Activated CD4-positive, alpha-beta T cell treated with anti-CD3 and anti-CD28 coated beads, Interleukin-2, amount 50 U/mL, for 4 hours (primary cell): ENCODE measurements at places on chromosomes 5 and 9.

GRCh38 chr5:73214306-73214705 lies 41.3 kb downstream of the TMEM174 start:
- no peak for DNase-seq

DNA sequence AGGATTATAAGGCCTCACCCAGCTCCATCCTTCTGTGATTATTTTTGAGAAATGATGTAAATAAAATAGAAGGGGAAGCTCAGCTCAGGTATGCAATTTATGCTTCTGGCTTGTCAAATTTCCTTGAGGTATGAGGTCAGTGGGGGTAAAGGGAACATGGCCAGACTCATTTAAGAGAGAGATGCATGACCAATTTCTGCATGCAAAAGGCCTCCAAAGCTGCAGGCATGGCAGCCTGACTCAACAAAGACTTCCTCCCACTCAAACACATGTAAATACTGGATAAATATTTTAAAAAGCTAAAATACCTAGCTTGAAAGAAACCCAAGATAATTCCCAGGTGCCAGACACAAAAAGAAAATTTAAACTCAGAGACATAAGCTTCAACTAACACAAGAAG lies 101.4 kb upstream of the SLC1A3 start:
- no peak for DNase-seq

GRCh38 chr5:133048993-133049725 lies 2.7 kb upstream of the HSPA4 start:
- no peak for DNase-seq

- no peak for DNase-seq
These were observed 328.2 kb downstream of the SLIT3 start for GRCh38 chr5:168972731-168973130.

DNA sequence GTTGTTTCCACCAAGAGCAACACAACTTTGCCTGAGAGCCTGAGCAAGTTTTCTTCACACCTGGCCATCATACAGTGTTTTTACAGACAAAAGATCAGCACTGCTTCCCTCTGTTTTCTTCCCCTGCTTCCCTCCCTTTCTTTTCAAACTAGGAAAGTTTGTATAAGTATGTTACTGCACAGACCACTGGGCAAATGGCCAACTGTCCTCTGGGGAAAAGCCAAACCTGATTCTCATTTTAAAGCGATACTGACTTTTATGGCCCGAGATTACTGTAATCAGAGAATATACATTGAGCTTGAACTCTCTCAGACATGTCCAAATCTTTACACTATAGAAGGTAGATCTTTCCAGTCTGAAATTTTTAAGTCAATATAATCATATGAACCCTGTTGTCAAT lies 415.0 kb downstream of the NFIB start:
- DNase-seq = no peak

- no peak for DNase-seq
These were observed 590.8 kb upstream of the ADAMTS16 start for GRCh38 chr5:4549351-4549750.

- DNase-seq = no peak
These were observed 97.7 kb downstream of the ASTN2 start for GRCh38 chr9:117317192-117317591.
